ENCODE measurements at places on chromosomes 16 and 17.

DNA sequence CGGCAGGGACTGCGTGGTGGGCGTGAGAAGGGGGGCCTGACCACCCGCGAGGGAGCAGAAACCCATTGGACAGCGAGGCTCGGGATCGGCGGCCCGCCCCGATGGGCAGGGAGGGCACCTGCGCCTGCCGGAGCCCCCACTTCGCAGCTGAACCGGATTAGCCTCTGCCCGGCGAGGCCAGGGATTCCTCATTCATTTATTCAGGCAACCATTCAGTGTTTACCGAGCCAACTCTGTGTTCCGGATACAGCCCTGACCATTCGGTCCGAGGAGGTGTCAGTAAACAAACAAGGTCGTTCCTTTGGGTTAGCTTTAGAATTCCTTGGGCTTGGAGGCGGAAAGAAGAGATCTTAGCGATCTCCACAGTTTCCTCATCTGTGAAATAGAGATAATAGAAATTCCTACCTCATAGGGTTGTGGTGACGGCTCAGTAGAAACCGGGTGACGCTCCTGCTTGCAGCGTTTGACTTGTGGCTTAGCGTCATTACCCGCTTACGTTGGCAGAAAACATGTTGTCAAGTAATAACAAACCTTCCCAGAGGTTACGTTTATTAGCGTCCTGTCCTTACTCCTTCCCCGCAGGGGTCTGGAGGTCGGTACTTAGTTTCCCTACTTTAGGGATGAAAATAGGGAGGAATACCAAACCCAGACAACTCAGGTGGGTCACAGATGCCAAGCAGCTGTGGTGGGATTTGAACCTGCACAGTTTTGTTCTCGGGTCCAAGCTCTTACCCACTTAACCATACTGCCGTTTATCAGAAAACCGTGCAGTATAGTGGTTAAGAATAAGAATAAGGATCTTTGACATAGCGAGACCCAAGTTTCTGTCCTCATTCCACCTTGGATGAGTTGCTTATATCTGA is 893 bp downstream of the POLR3E start:
- DNase-seq: peak; percentile 44

DNA sequence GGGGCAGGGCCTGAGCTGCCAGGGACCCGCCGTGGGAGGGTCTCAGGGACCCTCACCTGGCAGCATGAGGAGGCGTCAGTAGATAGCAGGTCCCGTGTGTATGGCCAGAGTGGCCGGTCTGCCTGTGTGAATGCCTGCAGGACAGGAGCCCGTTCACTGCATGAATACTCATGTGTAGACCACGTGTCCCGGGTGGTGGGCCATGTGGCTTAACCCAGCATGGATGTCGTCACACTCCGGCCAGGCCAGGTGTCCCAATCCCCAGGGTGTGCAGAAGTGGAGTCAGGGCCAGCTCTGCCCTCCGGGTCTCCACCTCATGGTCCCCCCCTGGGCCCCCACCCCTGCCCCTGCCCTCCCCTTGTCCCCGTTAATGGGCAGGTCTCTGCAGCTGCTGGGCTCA is 53.7 kb downstream of the BAHCC1 start:
- no peak for DNase-seq

- no peak for DNase-seq
Measured at GRCh38 chr16:29705030-29705429, 26.1 kb downstream of the QPRT start.

- peak; percentile 51 for DNase-seq
Measured at GRCh38 chr17:7867881-7868329, 10.1 kb downstream of the CYB5D1 start.

DNA sequence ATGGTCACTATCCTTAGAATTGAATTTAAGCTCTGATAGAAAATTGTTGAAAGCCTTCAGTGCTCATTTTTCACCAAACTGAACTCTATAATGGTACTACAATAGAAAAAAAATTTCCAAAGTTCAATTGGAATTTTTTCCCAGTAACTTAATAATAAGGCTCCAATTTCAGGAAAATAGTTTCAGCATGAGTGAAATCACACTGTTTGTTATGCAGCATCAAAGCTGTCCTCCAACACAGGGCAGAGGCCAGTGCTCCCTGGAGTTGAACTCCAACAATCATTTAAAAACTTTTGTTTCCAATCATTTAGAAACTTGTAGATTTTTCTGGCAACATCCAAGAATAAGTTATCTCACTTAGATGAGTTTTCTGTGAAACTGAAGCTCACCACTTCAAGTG is 103.1 kb upstream of the HSBP1 start:
- DNase-seq: no peak

DNA sequence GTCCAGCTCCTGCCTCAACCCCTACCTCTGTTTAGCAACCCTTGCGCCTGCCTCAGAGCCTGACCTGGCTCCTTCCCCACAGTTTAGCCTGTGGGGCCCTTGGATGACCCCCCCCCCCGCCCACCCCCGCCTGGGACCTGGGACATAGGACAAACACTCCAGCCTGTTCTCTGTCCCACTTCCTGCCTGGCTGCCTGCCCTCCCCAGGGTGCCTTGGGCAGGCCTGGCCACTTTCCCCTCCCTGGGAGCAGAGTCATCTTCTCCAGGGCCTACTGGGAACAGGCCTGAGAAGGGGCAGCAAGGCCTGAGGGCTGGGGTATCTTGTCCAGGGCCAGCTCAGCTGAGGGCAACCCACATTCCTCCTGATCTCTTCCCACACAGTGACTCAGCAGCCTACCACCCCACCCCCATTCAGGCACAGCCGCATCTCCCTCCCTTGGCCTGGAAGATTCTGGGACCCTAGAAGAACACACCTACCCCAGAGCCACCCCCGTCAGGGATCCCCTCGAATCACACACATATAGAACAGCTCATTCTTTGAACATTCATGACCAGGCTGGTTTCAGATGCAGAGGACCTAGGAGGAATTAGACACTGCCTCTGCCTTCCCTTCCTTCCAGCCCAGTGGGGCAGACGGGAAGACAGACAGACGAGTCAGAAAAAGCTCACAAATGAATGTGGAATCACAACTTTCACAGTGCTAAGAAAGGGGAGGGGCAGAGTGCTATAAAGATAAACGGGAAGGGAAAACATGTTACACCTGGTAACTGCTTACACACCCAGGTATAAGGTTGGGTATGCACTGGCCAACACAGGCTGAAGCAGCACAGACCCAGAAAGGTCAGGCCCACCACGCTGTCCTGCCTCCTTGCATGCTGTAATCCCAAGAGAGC is 6.0 kb downstream of the FHOD1 start:
- no peak for DNase-seq

GRCh38 chr16:80664786-80665185 is 124.0 kb downstream of the DYNLRB2 start:
- no peak for DNase-seq
